ENCODE measurements at places on chromosomes 1 and 21. TPM values are rescaled to one million over a fixed set of nuclear protein-coding genes. Genes with fewer than 3 reads are reported as not detected.

The LRRC53 gene
- not detected for total RNA-seq

The SPOCD1 gene
- total RNA-seq: 2.7 TPM

The ADGRB2 gene
- total RNA-seq: 10.7 TPM

The DNALI1 gene
- total RNA-seq: 18.9 TPM

The CACNA1S gene
- 0.04 TPM for total RNA-seq

All from H9 (cell line).